Urothelium cell line (cell line): ENCODE measurements at places on chromosomes 7 and 10.

- no peak for DNase-seq
Observed at GRCh38 chr7:151541709-151542499, 22.2 kb upstream of the RHEB start.

DNA sequence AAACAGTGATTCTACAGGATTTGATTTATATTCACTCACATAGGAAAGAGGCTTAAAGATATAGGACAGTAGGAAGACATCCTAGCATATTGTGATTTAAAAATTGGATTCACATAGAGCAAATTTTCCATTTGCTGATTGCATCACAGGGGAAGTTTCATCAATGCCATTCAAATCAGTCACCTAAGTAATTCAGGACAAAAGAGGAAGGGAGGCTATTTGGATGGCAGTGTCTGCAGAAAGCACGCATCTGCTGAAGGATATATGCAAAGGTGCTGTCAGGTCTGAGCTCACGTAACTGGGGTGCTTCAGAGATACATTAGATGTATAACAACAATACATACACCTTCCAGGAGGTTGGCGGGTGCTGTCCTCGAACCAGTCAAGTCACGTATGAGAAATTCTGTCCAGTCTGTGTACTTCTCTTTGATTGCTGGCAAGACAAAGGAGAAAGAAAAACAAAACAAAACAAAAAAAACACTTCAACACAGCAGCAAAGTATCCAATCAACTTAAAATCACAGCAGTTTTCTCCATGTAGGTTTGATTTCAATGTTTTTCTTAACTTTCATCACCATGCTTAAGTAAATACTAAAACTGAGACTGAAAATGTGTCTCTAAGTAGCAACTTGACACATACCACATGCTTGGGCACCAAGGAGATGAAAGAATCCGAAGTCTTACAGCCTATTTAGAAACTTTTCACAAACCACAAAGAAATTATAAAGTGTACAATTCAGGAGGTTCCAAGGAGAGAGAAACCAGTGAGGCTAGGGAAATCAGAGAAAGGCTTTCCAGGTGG lies 125.1 kb downstream of the SFMBT2 start:
- no peak for DNase-seq

DNA sequence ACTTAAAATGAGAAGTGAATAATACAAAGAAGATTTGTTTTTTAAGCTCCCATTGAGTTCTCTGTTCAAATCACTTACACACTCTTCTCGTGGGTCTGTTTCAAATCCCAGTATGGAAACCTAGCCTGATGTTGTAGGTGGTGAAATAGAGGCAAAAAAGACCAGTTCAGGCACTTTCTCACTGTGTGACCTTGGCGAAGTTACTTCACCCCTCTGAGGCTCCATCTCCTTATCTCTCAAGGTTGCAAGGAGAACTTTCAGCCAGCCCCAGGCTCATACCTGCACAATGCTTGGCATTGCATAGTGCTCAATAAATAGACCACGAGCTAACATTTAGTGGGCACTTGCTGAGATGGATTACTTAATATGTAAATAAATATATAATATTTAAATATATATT lies 90.1 kb downstream of the PRLHR start:
- no peak for DNase-seq

- DNase-seq, result no peak
Observed at GRCh38 chr7:131254211-131254610, 73.5 kb upstream of the MKLN1 start.

GRCh38 chr10:69972981-69973397 lies 79.7 kb upstream of the MACROH2A2 start:
- DNase-seq, result no peak

- peak; percentile 30 for DNase-seq
Observed at GRCh38 chr10:118754229-118754555, 578 bp downstream of the CACUL1 start.
